ENCODE measurements at places on chromosomes 16 and 17.

DNA sequence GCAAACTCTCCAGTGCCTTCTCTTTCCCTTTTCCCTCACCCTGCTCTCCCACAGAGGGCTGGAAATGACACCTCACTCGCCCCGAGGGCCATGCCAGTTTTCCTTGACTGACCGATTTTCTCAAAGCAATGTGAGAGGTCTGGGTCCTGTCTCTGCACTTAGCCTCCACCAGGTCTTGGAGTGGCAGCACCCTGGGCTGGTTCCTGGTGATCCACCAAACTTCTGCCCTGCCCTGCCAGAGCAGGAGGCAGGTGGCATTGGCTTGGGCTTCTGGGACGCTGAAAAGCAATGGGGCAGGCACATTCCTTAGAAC lies 97.5 kb downstream of the RAB11FIP4 start:
- no peak for DNase-seq

DNA sequence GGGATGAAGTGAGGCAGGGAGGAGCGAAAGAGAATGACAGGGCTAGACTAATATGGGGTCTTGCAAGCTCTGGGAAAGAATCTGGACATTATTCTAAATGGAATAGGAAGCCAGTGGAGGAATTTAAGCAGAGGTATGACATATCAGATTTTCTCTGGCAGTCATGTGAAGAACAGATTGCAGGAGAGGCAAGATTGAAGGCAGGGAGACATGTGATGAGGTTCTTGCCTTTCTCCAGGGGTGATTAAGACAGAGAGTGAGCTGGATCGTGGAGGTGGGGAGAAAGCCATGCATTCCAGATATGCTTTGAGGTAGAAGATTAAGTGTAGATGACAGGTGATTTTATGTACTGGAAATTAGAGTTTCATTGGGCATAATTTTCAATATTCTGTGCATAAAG lies 4.3 kb upstream of the THAP11 start:
- DNase-seq = no peak

GRCh38 chr17:73184136-73184993 lies 8.5 kb upstream of the COG1 start:
- no peak for DNase-seq

DNA sequence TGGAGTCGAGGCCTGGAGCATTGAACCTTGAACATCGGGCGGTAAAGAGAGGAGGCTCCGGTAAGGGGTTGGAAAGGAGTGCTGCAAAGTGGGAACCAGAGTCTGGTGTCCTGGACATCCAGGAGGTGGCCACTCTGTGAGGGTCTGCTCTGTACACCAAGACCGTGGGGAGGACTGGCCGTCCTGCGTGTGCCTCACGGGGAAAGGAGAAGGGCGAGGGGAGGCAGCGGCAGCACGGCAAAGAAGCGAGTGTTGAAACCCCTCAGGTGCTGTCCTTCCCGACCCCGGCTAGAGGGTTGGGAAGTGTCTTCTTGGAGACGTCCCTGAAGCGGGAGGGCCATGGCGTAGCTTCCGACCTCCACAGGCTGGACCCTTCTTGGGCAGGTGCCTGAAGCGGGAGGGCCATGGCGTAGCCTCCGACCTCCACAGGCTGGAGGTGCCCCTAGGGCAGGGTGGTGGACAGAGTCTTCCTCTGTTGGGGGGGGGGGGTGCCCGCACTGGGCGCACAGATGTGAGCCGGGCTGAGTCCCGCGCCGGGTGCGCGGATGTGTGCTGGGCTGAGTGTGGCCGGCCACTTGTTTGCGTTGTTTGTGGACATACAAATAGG lies 42.0 kb downstream of the FOXK2 start:
- no peak for DNase-seq

GRCh38 chr17:17549732-17550366 lies 41.7 kb downstream of the PEMT start:
- no peak for DNase-seq

DNA sequence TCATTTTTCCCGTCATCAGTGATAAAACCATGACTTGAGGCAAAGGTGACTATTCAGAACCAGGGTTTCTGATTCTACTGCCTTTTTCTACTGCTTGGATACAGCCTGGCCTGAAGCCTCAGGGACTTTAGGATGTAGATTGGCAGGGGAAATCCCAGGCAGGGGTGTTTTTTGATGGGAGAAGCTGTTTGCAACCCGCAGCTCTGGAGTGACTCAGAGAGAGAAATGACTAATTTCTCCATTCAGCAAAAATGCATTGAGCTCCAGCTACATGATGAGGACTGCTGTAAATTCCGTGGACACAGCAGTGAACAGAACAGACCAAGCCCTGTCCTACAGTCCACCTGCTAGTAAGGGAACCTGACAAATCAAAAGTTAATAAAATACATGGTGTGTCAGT lies 560.6 kb downstream of the CDH13 start:
- peak; percentile 66 for DNase-seq

- no peak for DNase-seq
Measured at GRCh38 chr16:7602291-7602950, 269.8 kb downstream of the RBFOX1 start.

- DNase-seq = no peak
Measured at GRCh38 chr16:25372716-25373115, 115.1 kb upstream of the ZKSCAN2 start.

- no peak for DNase-seq
Measured at GRCh38 chr16:68284847-68285246, 20.5 kb downstream of the SLC7A6 start.

DNA sequence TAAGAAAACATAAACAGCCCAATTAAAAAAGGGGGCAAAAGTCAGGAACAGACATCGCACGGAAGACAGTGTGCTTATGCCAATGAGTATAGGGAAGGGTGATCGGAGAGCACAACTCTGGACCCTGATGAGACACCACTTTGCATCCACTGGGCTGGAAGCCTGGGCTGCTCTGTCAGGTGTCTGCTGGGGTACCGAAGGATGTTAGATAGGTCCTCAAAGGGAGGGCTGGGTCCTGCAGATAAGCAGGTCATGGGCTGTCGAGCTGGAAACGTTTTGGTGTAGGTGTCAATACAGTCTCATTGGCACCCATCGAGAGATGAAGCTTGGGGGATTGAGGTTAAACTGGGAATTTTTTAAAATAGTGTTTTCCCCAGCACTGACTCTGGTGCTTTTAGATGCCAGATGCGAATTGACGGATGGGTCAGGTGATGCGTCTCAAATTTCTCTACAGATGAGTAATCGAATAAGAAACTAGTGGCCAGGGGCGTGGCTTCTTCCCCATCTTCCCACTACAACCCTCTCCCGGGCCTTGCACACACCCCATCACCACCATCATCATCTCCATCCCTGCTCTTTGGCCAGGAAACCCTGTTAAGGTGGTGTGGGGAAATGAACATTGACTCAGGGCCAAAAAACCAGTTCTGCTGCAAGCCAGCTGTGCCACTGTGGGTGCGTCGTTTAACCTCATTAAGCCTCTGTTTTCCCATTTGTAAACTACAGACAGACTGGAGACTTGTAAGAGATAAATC lies 47.8 kb upstream of the IRF8 start:
- no peak for DNase-seq

DNA sequence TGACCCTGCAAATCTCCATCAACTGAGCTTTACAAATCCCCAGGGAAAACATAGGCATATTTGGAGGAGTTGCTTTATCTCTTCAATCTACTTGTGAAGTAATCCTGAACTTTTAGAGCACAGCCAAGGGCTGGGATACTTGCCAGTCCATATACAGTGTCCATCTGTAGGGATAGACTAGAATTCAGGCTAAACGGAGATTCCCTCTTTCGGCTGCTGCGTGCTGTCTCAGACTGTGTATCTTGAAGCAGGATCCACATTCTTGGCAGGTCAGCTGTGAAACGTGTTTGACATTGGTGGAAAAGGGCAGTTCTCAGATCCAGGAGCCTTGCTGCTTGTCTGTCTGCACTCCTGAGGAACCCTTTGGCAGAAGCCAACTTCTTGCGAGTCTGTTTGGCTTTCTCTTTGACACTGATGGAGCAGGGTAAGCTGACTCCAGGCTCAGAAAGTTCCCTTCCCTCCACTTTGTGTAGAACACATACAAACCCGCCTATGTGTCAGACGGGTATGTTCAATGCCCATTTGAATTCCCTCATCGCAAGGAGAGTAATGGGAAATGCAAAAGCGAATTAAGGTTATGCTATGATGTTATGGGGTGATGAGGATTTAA lies 221.8 kb downstream of the MAP2K4 start:
- no peak for DNase-seq

GRCh38 chr17:61366076-61366714 lies 33.4 kb upstream of the TBX2 start:
- DNase-seq = no peak

DNA sequence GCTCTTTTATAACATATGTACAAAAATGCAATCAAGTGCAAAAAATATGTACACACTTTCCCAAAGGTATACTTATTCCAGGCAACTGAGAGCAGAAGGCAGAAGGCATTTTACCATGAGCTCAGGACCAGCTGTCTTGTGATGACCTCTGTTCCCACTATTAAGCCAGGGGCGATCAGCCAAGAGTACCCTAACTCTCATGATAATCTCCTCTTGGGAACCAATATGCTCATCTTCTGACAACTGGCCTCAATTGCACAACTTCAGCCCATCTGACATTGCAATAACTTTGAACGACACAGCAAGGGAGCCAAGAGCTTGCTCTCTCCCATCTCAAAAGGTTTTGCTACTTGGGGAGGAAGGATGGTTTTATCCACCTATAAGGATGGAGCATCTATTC lies 471.9 kb downstream of the HS3ST3B1 start:
- no peak for DNase-seq

- DNase-seq = peak; percentile 33
Measured at GRCh38 chr17:28763804-28764266, 20.0 kb downstream of the TRAF4 start.

DNA sequence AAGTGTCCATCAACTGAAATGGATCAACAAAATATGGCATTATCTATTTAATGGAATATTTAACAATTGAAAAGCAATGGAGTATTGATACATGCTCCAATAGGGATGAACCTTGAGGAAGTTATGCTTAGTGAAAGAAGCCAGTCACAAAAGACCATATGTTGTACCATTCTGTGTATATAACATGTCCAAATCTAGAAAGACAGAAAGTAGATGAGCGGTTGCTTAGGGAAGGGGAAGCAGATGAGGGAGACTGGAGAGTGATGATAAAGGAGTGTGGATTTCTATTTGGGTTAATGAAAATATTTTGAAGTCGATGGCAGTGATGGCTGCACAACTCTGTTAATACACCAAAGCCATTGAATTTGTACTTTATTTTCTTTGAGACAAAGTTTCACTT lies 8.5 kb upstream of the ERN1 start:
- no peak for DNase-seq

GRCh38 chr17:17402558-17402957 lies 74.2 kb upstream of the MED9 start:
- DNase-seq = no peak

DNA sequence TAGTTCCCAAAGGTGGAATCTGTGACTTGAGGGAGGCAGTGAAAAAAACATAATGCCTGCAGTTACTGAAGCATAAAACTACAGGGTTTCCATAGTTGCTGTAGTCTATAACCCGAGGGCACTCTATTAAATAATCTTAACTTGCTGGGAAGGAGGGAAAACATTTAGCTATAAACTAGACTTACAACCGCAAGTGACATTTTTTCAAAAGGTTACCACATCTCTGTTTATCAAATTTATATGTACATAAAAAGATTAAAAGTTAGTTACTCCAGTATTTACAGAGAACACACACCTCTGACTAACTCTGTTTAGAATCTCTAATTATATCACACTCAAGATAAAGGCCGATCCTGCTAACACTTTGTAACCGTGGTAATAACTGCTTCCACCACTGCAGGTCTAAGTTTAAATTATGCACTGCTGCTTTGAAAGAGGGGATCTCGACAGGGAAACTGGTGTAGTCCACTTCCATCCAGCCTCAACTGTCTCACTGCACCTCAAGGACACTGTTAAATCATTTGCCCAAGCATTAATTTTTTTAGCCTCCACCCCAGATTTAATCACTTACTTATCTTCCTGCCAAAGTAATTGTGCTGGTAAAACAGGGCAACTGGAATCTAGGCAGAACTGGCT lies 14.6 kb downstream of the KCNJ16 start:
- DNase-seq = no peak

GRCh38 chr17:31374094-31374447 lies 17.4 kb upstream of the RAB11FIP4 start:
- no peak for DNase-seq

DNA sequence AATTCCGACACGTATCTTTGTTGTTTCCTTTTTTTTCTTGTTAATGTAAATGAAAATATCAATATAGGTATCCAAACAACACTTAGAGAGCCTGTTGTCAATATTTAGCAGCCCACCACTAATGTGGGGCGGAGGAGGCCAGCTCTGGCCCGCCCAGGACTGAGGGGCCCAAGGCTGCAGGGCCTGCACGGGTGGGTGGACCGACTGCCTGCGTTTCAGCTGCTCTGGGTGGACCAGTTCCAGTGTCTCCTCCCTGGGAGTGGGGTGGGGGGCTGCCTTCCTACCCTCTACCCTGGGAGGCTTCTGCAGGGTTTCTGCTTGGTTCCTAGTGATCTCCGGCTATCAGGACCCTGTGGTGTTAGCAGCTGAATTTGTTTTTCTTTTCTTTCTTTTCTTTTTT lies 15.9 kb upstream of the ADGRG1 start:
- no peak for DNase-seq

GRCh38 chr17:81713004-81713555 lies 996 bp downstream of the SLC25A10 start:
- no peak for DNase-seq

GRCh38 chr16:450785-451512 lies 25.5 kb downstream of the RAB11FIP3 start:
- no peak for DNase-seq

Data from amniotic stem cell (primary cell).